ENCODE measurements at places on chromosomes 4 and X.

DNA sequence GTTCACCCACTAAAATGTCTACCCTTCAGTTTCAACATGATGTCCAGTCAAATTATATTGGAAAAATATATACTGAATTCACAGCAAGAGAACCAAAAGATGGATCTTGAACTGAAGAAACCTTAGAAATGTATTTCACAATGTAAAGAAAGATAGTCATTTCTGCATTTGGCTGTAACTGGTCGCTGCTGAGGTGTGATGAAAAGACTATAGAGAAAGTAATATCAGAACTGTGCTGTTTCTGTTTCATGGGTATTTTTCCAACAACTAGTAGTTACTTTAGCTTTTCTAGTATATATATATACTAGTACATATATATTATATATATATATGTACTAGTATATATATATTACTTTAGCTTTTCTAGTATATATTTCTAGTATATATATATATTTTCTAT lies 91.3 kb downstream of the GPM6A start:
- DNase-seq: no peak

DNA sequence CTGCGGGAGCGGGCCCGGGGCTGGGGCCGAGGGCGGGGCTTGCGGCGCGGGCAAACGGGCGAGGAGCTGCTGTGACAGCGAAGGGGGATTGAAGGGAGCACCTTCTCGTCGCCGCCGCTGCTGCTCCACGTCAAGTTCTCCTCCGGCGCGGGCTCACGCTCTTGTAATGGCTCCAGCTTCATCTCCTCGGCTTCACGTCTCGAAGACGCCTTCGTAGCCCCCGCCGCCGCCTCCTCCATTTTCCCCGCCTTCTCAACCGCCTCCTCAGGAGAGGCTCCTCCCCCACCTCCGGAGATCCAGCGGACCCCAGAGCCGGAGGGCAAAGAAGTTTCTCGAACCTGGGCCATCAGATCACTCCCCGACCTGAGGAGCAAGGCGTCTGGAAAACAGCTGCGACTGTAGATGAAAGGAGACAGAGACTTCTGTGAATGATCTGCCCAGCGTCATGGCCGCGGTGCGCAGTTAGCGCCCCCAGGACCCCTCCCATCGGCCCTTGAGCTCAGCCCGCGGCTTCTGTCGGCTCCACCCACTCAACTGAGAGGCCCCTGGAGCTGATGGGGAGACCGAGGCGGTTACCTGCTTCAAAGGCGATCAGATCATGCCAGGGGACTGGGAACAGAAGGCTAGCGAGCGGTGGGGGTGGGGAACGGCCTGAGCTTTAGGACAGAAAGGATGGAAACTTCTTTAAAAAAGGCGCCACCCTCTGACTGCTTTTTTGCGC lies 895 bp downstream of the USP51 start:
- peak; percentile 50 for DNase-seq

DNA sequence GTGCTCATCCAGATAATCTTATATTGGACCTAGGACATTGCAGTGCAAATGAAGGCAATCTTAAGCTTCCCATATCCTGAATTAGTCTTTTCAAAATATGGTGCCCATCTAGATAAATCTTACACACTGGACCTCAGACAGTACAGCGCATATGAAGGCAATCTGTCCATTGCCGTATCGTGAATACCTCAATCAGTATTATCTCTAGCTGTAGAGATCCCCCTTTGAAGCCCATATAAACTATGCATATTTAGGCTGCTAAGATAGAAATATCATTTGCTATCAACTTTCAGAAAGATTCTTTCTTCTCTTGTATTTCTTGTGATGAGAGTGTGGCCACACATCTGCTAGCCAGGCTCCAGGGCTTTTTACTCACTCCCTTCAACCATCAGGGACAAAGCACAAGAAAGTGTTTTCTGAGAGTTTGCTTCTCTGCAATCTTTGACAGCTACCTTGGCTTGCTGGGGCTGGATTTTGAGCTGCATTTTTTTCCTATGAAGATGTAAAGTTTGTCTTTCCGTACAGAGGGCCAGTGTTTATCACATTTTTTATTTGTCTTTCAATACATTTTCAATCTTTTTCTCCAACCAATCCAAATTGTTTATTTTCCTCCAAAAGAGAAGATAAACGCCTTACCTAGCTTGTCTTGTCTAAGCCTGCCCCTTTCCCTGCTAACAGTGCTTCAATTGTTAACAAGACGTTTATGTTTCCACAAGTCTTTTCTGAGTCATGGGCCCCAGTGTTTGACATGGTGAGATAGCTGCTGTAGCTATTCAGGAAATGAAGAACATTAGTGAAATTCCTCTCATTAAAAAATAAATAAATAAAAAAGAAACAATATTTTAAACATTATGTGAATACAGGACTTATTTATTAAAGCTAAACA lies 57.6 kb upstream of the FAT1 start:
- no peak for DNase-seq

- no peak for DNase-seq
Observed at GRCh38 chr4:175951794-175952193, 113.8 kb upstream of the WDR17 start.

GRCh38 chr4:185914583-185915199 lies 102.7 kb upstream of the SORBS2 start:
- DNase-seq: no peak

GRCh38 chr4:173731257-173731656 lies 201.2 kb upstream of the HAND2 start:
- DNase-seq: no peak

DNA sequence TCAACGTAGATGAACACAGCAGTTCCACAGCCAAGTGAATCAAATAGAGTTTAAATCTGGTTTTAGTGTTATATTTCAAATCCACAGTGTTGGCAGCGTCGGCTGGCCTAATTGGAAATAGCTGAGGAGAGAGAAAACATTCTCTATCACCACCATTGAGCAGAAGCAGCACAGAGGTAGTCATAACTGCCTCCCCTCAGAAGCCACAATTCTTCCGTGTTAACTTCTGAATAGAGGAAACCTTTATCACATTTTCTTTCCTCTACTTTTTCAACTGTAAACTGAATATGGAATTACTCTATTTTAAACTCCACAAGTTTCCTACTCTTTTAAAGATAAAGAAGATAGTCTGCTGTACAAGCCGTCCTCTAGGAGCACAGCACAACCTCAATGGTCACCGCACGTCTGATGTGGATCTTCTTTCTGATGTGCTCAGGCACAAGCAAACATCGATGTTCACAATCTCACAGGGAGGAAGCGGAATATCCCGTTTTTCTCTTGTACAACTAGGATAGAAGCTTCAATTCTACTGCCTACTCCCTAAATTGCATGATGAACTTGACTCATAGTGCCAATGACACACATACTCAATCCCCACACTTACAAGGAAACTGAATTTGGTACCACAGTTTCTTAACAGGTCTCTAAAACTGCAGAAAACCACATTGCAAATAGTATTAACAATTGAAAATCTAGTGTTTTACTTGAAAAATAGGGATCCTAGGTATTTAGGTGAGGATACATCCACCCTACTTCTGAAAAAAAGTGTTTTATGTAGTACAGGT lies 217.8 kb upstream of the ETNPPL start:
- no peak for DNase-seq
